Omental fat pad (tissue), 4 donors: ENCODE measurements at places on chromosomes 3 and 15. TPM values are rescaled to one million over a fixed set of nuclear protein-coding genes. Genes with fewer than 3 reads are reported as not detected.

Gene CGNL1
- 4.7 TPM for total RNA-seq

Gene ECE2
- not detected for total RNA-seq

Gene NMNAT3
- 3.5 TPM for total RNA-seq

Gene AGBL1
- not detected for total RNA-seq

Gene BUB1B
- 0.37 TPM for total RNA-seq

Gene MAP1A
- total RNA-seq: 4.4 TPM

Gene CPLX3
- total RNA-seq: not detected

Gene KLHDC8B
- total RNA-seq: 59.7 TPM

Gene TARS3
- total RNA-seq: 11.4 TPM

Gene PLSCR5
- not detected for total RNA-seq

Gene GABRG3
- total RNA-seq: not detected

Gene RARRES1
- 489 TPM for total RNA-seq

Gene IMPG2
- total RNA-seq: 0.32 TPM

Gene LRRC2
- 6.9 TPM for total RNA-seq

Gene MYO5A
- 81.5 TPM for total RNA-seq

Gene KLHL6
- 21.5 TPM for total RNA-seq

Gene ALDH1A2
- 29.4 TPM for total RNA-seq

Gene MDFIC2
- total RNA-seq: not detected

Gene RAB43
- 17.7 TPM for total RNA-seq

Gene ZNF860
- 0.50 TPM for total RNA-seq

Gene ARHGEF26
- total RNA-seq: 16.0 TPM

Gene OCA2
- not detected for total RNA-seq

Gene GPR171
- total RNA-seq: 2.8 TPM

Gene SCAANT1
- not detected for total RNA-seq

Gene MORC1
- not detected for total RNA-seq

Gene LRTM1
- total RNA-seq: not detected

Gene PTX3
- total RNA-seq: 158 TPM

Gene PAQR9
- not detected for total RNA-seq

Gene LARP6
- total RNA-seq: 105 TPM

Gene CSPG5
- 1.1 TPM for total RNA-seq

Gene FAM98B
- total RNA-seq: 18.3 TPM

Gene RHOV
- not detected for total RNA-seq

Gene LEKR1
- 1.7 TPM for total RNA-seq

Gene FBXW12
- not detected for total RNA-seq

Gene TRAIP
- total RNA-seq: 1.0 TPM

Gene FBXL22
- total RNA-seq: not detected

Gene P2RY14
- total RNA-seq: 5.8 TPM

Gene SPTBN5
- total RNA-seq: 2.4 TPM

Gene GLT8D1
- 53.0 TPM for total RNA-seq

Gene INSYN1
- total RNA-seq: 3.6 TPM

Gene UCN2
- not detected for total RNA-seq

Gene QTRT2
- 11.4 TPM for total RNA-seq

Gene ATP13A4
- 0.36 TPM for total RNA-seq

Gene SLC9C1
- total RNA-seq: 0.72 TPM

Gene GPR15
- not detected for total RNA-seq

Gene FHIT
- 10.9 TPM for total RNA-seq

Gene C2CD4A
- total RNA-seq: 0.60 TPM

Gene NEK10
- total RNA-seq: 2.6 TPM

Gene GRK7
- not detected for total RNA-seq

Gene EXD1
- total RNA-seq: not detected

Gene SPINT1
- 16.2 TPM for total RNA-seq

Gene PRSS50
- total RNA-seq: not detected

Gene RBM15B
- 39.0 TPM for total RNA-seq

Gene FAH
- 97.4 TPM for total RNA-seq
